Central memory CD4-positive, alpha-beta T cell (primary cell): ENCODE measurements at places on chromosomes 2 and 18.

DNA sequence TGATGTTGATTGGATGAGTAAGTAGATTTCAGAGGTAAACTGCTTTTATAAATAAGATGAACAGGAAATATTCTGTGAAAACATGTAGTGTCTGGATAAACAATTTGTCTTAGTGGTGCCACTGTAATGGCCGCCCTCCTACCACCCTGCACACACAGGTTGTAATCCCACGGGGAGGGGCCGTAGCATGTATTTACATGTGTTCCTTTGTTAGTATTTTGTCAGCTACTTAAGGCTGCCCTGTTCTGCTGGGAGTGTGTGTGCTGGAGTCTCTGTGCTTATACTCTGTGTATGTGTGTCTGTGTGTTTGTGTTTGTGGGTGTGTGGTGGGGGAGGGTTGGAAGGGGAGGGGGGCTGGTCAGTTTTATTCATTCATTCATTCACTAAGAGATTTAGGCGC is 5.1 kb downstream of the TSHZ1 start:
- DNase-seq = no peak

DNA sequence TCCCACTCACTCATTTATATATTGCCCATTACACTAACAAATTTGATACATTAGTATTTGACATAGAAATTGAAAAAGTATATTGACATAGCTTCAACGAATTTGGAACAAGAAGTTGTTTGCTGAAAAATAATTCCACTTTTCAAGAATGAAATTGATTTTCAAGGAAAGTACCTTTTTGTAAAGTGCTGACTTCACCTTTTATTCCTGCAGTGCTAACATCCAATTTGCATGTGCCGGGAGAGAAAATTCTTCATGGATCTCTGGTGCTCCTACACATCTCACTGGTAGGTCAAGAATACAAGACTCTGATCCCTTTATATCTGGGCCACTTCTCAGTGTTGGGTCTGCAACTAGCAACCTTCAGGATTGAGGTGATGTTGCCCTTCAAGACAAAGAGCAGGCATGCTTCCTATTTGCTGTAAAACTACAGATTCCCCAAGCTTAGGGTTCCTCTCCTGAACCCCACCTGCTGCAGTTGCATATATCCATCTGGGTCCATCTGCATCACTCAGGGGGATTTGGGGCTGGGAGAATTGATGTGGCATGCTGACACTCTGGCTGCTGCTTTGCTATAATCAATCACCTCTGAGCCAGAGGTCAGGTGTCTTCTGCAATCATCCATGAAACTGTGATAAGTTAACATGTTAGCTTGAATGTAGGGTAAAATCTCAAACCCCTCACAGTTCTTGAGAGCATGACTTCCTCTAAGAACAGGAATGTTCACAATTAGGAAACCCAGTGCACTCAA is 108.4 kb upstream of the TTN start:
- DNase-seq = no peak

- no peak for DNase-seq
Observed at GRCh38 chr18:36419188-36419899, 121.8 kb downstream of the FHOD3 start.

- DNase-seq = no peak
Observed at GRCh38 chr18:75779450-75779849, 351.9 kb upstream of the SMIM21 start.

DNA sequence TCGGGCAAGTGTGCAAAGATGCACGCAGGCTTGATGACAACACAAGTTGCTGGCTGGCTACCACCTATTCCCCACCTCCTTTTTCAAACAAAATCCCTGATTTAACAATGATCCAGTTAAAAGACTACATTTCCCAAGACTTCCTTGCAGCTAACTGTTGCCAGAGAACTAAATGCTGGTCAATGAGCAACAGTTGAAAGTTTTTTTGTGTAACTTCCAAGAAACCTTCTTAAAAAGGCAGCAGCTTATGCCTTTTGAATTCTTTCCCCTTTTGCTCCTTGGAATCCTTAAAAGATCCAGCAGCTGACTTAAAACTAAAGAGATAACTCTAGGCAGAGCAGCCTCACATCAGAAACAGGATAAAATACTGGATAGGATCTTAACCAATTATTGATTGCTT is 38.5 kb downstream of the NPHP1 start:
- no peak for DNase-seq

DNA sequence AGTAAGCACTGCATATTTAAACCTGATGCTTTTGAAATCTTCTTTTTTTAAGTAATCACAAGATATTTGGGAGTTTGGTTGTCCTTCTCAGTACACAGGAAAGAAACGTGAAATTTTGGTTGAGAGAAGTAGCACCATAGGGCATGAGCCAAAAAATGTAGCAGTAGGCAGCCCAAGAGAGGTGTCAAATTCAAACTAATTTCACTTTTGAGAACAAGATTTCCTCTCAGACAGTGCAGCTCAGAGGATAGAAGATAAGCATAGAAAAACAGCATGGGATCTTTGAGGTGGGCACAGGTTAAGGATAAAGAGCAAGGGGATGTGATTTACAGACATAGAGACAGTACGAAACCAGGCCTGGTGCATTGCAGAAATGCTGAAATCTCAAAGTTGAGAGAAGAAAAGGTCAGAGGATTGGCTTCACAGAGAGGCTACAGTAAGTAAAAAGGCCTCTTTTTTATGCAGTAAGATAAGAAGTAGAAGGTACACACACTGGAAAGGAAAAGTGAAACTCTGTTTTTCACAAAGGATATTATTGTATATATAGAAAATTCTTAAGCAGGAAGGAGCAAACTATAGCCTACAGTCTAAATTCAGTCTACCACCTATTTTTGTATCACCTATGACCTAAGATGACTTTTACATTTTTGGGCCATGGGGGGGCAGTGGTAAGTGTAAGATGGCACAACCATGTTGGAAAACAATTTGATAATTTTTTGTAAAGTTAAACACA is 89.8 kb downstream of the PKP4 start:
- no peak for DNase-seq

DNA sequence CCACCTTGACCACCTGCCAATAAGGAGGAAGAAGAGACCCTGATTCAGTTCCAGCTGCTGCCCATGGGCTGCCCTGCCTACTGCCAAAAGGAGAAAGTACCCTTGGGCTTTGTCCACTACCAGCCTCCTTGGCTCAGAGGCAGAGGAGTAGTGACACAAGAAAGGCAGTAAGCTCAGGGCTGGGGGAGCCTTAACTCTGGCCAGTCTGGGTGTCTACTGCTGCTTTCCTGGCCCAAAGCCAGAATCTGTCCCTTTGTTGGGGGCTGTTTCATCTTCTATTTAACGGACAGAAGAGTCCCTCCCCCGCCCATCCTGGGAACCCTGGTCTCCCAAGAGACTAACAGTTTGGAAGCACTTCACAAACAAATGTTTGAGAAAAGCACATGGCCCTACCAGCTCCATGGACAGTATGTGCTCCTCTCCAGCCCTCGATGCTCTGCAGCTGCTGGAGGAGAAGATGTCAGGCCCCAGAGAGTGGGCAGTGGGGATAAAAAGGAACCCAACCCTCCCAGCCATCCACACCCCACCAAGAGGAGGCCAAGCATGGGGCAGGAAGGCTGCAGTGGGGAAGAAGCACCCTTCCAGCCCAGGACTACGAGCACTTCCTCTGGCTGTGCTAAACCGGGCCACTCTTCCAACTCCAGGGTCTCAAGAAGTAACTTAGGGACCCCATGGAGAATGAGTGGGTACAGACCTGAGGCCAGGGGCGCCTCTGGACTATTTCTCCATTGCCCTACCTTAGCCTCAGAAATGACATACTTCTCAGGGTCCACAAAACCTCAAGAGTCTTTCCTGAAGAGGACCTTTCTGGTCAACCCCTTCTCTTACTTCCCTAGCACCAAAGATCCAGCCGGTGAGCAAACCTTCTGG is 1.2 kb downstream of the ATG9A start:
- DNase-seq = no peak

- DNase-seq = no peak
Observed at GRCh38 chr2:211070547-211070946, 514.1 kb downstream of the CPS1 start.

GRCh38 chr2:232146294-232146693 is 184.8 kb downstream of the DIS3L2 start:
- no peak for DNase-seq
